Amniotic stem cell (primary cell): ENCODE measurements at places on chromosomes 12 and 14.

DNA sequence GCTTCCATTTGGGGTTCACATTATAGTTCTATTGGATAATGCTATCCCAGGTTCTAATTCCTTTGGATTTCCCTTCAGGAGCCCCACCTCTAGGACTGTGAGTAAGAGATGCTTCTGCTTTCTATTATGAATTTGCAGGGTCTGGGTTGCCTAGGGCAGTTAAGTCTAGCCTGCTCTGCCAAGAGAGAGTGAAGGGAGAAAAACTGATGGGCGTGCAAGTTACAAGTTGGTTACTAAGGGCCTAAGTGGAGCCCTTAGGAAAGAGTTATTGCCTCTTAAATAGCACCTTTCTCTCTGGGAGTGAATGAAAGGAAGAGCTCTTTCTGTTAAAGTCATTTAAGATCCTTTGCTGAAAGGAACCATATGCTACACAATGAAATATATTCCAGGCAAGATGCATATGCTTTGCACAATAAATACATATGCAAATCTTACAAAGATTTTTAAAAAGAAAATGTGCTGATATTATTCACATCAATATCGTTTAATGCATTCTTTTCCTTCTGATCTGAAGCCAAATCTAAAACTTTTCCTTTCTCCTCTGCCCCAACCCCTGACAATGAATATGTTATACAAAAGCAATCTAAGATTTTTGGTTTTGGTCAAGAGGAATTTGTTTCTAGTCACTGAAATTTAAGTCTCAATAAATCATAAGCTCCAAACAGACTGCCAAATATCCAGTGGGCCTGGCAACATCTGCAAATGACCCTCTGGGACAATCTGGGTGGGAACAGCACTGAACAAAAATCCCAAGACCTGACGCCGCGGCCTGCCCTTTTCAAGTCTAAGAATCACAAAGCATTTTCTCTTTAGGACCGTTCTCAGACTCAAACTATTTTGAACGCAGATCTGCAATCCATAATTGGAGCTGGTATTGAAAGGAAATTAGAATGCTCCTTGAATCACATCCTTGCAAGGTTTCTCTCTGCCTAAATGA is 586.7 kb downstream of the ETNK1 start:
- no peak for DNase-seq

DNA sequence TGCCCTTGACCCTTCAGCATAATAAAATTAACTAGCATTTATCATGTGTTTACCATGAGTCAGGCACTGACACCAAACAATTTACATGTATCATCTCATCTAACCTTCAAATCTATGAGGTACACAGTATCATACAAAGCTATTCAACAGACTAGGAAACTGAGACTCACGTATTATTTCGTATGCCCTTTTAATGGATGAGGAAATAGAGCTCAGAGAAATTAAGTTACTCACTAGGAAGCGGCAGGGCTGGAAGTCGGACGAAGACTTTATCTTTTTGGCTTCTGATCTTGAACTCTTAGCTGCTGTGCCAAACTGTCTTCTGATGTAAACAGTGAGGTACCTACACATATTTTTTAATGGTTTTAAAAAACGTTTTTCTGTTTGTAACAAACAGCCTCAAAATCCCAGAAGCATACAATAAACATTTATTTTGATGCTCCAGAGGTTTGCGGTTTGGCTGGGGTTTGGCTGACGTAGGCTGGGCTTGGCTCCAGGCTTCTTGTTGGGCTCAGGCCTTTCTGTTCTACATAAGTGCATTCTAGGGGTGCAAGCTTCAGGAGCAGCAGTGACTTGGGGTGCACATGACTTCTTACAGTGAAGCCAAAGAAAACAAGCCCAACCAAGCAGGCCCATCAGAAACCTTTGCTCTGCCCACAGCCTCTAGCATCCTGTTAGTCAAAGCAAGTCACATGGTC is 184.7 kb downstream of the TBX5 start:
- no peak for DNase-seq

DNA sequence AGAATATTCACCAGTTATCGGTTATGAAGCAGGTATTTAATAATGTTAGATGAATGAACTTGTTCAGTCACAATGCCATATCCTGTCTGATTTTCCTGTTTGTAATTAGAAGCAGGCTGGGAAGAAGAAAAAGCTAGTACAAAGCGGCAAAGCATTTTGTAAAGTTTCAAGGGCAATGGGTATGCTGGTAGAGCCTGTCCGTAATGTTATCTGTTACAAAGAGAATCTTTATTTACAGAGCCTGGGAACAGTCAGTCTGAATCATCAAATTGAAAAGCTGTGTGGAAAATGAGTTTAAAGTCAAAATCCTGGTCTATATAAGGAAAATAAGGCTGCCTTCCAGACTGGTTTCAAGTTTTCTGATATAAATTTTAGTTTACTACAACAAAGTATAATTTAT is 40.5 kb downstream of the PARP11 start:
- no peak for DNase-seq

DNA sequence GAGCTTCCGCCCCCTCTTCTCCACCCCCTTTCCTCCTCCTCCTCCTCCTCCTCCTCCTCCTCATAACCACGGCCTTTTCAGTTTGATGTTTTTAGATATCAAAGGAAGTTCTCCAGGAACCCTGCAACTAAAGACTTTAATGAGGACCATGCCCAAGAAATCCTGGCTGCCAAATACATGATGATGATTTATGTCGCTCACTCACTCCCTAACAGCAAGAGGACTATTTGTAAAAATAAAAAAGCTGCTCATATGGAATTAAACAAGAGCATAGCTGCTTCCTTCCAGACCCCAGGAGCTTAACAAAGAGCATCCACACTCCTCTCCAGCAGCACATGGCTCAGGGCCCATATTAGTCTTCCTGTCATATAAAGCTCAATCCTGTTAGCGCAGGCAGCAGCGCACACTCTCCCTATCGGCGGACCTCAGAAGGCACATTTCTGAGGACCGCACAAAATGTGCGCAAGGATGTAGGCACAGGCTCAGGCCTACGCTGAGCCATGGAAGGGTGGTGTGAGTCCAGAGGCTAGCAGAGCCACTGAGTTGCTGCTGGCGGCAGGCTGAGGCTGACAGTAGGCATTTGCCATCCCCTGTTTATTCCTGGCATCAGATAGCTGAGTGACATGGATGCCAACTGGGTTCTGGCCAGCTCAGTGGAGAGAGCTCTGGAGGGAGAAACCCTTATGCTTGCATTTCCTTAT is 232.8 kb downstream of the MSRB3 start:
- DNase-seq, result no peak

DNA sequence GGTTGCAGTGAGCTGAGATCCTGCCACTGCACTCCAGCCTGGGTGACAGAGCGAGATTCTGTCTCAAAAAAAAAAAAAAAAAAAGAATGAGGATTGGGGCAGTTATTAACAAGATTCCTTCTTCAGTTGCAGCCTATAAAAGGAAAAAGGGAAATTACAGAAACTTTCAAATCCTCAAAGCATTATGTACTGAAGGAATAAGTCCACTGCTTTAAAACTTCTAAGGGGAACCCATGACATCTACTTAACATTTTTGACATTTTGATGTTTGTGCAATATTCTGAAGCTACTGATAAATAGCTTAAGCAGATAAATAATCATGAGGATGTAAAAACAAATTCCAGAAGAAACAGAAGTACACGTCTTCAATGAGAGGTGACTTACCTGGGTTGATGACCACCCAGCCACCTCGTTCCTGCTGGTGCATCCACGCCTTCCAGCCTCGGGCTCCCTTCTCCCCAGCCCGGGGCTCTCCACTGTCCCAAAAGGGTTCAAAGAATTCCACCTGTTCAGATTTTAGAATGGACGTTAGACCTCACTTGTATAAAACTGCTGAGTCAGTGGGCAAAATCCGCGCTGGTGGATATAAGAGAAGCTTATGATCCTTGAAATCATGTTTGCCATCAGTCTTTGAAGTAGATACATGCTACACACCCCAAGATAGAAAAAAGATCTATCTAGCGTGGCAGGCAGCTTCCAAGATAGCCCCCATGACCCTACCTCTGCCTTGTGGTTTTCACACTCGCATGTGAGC is 33.7 kb downstream of the NRDE2 start:
- DNase-seq, result no peak

GRCh38 chr12:52524241-52524897 is 4.2 kb upstream of the KRT5 start:
- DNase-seq, result no peak

DNA sequence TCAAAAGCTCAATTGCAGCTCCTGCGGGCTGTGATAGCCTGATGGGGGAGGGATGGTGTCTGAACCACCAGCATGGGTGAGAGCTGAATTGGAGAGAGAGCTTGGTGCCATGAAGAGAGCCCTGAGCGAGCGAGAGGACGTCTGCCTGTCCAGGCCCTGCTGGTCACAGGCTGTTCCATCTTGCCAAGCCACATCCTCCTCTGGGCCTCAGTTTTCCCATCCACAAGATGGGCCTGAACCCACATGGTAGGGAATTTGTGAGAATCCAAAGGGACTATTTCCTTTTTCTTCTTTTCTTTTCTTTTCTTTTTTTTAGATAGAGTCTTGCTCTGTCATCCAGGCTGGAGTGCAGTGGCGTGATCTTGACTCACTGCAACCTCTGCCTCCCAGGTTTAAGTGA is 276.4 kb downstream of the VRK1 start:
- no peak for DNase-seq

DNA sequence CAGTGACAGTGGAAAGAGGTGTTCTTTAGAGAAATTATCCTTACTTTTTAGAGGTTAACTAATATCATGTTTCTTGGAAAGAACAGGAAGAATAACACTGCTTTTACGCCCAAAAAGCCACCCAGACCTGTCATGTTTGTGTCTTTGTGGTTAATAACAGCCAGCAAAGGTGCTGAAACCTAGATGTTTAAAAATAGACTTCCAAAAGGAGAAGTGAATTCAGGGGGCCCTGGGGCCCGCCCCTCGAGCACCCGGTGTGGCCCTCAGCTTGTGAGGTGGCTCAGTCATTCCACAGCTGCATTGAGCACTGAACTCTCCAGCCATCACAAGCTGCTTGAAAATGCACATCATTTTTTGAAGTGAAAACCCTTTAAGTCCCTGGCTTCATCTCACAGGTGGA is 20.8 kb upstream of the AMN start:
- no peak for DNase-seq

- DNase-seq, result no peak
These were observed 43.9 kb upstream of the ACTN1 start for GRCh38 chr14:69023035-69023434.

DNA sequence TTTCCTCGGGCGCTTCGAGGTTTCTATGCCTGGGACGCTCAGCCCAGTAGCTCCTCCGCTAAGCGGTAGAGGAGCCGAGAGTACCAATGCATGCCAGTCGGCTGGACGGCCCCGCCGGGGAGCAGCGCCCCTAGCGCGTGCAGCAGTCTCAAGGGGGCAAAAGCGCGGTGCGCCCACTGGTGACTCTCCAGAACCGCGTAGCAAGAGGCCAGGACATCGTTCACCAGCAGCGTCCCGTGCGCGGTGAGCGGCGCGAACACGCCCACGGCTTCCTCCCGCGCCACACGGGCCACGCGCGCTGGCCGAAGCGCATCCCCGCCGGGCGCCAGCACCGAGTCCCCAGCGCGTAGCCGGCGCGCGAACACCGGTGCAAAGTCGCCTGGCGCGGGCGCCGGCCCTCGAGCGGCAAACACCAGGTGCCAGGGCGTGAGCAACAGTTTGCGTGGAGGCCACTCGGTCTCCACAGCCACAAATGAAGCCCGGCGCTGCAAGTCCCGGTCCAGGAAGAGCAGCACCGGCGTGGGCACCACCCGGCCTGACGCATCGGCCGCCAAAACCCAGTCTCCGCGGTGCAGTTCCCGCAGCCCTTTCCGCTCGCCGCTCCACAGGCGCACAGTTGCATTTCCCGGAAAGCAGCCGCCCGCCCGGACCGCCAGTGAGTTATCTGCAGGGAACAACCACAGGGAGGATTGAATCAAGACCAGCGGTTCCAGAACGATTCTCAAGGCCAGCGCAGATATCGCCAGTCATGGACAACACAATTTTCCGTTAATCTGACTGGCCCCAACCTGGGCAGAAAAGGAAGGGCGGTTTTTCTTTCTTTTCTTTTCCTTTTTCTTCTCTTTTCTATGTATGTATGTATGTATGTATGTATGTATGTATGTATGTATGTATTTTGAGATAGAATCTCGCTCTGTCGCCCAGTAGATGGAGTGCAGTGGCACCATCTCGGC is 4.5 kb downstream of the DHH start:
- no peak for DNase-seq

DNA sequence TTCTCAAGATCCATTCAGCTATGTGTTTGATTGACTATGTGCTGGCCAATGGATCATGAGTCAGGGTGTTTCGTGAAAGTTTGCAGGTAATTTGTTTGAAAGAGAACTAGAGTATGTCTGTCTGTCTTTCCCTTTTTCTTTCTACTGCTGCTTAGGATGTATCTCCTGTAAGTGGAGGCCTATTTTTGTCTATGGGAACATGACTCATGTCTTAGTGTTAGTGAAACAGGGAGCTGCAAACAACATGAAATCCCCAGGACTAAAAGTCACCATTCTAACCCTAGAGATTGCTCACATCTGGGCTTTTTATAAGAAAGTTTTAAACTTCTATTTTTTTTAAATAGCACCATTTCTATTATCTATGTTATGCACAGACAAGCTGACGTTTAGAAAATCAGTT is 333.0 kb downstream of the CCER1 start:
- peak; percentile 10 for DNase-seq

GRCh38 chr14:57122129-57122528 is 146.6 kb downstream of the EXOC5 start:
- no peak for DNase-seq

DNA sequence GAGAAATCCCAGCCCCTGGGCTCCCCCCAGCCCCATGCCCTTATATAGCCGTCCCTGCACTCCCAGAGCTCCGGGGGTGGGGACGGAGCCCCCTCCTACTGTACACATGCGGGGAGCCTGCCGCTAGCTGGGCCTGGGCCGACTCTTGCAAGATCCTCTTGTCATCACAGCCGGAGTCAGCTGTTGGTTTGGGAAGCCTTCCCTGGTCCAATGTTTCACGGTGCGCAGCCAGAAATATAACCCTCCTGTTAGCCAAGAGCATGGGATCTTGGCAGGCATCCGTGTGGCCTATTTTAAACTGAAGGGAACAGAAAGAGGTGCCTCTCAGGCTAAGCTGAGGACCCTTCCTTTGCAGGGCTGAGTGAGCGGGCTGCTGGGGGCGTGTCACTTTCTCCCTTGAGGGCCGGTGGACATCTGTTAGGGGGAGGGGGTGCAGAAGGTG is 175.3 kb downstream of the TSPAN9 start:
- DNase-seq, result no peak

DNA sequence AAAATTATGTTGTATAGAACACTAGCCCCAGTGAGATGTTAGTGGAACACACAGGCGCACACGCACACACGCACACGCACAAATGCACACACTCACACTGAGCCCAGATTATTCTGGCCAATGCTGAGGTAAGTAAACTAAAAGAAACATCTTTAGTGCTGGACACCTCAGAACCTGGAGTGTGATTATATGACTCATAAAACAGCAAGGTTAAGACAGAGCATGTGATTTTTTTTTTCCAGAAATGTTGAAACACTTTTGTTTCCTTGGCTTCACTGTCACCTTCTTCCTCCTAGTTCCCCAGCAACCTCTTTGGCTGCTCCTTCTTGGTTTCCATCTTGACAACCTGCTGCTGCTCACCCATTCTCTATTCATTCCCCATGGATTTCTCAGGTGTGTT is 141.0 kb upstream of the ALG10B start:
- DNase-seq, result no peak

- no peak for DNase-seq
These were observed 92.4 kb downstream of the SAMD4A start for GRCh38 chr14:54659365-54659764.
